ENCODE measurements at places on chromosomes 2 and 18.

- no peak for DNase-seq
Measured at GRCh38 chr2:70182689-70183088, 8.1 kb downstream of the C2orf42 start.

- no peak for DNase-seq
Measured at GRCh38 chr2:176960736-176961520, 251.7 kb upstream of the HNRNPA3 start.

DNA sequence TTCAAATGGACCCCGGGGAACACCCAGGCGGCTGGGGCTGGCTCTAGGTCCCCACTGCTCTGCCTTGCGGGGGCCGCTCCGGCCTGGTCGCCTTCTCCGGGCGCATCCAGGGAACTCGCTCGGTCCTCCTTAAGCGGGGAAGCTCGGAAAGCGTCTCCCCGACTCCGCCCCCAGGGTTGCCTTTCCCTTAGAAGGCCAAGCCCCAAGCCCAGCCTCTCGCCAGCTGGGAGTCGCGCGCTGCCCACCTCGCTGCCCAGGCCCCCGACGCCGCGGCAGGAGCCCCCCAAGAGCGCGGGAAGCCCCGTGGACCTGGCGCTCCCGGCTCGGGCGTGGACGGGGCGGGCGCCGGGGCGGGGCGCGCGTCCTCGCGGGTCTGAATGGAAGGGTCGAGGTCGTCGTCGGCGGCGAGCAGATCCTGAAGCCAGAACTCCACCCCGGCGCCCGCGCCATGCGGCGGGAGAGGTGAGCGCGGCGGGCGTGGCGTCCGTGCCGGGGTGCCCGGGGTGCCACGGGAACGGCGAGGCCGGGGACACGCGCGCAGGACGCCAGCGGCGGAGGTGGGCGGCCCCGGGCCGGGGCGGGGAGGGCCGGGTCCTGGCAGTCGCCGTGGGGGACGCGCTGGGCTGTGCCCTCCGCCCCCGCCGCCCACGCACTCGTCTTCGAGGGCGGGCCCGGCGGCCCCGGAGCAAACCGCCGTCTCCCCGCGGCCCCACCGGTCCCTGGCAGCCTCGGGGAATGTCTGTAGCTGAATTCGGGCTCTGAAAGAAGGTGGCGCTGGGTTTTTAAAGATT is at the start of gene BOK:
TSS of gene BOK (plus strand) at position 214 of the 791 bp plus-strand sequence. CDS start 739 bp downstream, outside the sequence.
- DNase-seq = no peak

DNA sequence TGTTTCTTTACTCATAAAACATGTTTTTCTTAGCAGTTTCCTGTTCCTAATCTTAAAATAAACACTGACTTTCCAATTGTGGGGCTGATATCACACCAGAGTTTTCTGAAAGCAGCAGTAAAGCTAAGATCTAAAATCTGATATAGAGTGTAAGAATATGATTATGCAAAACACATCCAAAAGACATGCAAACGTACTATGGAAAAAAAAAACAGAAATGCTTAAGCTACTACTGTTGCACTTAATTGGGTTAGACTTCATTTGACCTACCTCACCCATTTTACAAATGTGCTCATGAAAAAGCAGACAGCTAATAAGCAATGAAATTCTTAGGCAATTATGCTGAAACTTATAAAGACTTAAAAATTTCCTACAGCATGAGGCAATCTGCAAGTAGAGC is 10.5 kb downstream of the CYTIP start:
- DNase-seq = no peak

- no peak for DNase-seq
Measured at GRCh38 chr2:74573747-74574562, 19.4 kb downstream of the DOK1 start.

DNA sequence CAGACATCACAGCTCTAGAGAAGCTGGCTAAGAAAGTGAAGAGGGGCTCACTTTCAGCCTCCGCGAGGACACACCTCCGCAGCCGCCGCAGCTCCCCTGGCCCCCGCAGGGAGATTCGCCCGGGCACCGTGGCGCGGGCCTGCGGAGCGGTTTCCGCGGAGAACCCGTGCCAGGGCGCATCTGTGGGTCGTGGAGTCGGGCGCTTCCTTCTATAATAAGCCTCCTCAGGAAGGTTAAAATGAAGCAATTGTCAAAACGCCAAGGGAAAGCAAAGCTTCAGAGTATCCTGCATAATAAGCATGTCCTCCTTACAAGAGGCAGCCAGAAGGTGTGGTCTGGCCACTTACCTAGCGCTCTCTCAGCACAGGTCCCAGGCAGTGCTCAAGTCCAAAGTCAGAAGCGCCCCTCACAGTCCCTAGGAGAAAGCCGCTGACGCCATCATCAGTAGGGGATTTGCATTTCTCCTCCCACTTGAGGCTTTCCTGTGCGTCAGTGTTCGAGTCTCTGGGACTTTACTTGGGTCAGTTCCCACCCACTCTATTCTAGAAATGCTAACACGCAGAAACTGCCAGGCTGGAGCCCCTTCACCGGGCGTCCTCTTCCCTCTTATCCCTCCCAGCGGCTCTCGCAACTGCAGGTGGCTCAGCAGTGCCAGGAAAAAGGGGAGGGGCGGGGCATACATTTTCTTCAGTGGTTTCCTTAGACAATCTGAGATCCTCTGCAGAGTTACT is at the start of gene STAT4:
TSS of gene STAT4 (minus strand) at position 395 of the 731 bp plus-strand sequence. CDS start 2,791 bp downstream, outside the sequence.
- peak; percentile 75 for DNase-seq

- no peak for DNase-seq
Measured at GRCh38 chr2:233474308-233475160, 92.0 kb downstream of the USP40 start.

DNA sequence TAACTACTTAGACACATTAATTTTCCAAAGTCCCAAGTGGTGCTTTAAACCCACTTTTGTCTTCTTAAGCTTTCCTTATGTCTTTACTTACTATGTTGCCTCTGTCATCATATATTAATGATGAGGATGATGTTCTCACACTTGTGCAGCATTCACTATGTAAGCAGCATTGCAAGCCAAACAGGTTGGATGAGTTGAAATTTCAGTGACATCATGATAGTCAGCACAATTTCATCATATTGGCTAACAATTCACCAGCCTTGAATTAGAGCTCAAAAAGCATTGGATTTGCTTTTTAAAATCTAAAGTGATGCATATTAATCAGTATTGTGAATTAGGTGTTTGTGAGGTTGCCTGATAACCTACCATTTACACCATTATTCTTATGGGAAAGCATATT is 7.7 kb downstream of the APLF start:
- DNase-seq = no peak

DNA sequence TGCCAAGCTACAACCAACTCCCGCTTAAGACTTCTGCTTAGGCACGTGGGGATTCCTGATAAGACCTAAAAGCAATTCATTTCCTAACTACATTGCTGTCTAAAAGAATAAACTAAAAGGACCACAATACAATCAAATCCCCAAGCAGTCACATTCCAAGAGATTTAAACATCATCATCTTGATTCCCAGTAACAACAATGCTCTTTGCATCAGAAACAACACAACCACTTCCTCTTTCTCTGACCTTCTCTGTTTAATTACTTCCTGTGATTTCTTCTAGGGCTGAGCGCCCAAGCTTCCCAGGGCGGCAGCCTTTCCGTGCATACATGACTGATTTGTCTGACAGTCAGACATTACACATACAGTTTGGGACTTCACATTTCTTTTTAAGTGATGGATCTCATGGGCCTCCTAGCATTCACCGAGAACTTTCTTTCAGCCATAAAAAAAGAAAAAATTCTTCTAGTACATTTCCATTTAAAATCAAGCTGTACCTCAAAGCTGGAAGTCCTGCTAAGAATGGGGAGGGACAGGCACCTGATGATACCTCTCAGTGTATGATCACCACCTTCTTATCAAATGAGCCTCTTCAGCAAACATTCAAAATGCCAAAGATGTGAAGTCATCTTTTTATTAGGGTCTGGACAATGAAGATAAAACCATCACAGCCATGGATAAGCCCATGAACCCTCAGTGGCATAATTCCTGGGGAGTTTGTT is 11.5 kb downstream of the SPRED2 start:
- no peak for DNase-seq

GRCh38 chr2:120254178-120254577 is 1.5 kb downstream of the RALB start:
- no peak for DNase-seq

- DNase-seq = no peak
Measured at GRCh38 chr2:145654156-145654555, 1134.2 kb upstream of the ZEB2 start.

GRCh38 chr2:69514819-69515218 is 77.6 kb upstream of the NFU1 start:
- no peak for DNase-seq

- DNase-seq = no peak
Measured at GRCh38 chr18:75090336-75090735, 118.6 kb downstream of the PTGR3 start.

Measured in stimulated activated CD8-positive, alpha-beta memory T cell treated with anti-CD3 and anti-CD28 coated beads, Interleukin-7, amount 100 ng/mL, for 4 hours (primary cell).